ENCODE measurements at places on chromosomes 1 and 21.

DNA sequence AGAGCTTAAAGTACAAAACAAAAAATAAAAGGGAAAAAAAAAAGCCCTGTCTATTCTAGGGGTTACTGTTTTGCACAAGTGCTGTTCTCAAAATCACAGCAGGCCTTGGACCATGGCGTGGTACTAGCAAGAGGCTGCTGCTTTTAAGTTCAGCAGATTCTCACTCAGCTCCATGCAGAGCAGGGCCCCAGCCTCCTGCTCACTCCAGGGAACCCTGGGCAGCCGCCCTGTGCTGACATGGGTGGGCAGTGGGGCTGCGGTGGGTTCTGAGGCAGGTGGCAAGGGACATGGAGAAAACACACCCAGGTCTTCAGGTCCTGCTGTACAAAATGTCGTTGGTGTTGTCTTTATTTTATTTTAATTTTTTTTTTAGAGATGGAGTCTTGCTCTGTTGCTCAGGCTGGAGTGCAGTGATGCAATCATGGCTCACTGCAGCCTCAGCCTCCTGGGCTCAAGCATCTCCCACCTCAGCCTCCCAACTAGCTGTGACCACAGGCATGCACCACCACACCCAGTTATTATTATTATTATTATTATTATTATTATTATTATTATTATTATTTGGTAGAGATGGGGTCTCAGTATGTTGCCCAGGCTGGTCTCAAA, 170.9 kb downstream of the DYRK1A start:
- no peak for DNase-seq

GRCh38 chr1:89050649-89051033, 14.4 kb downstream of the GBP1 start:
- no peak for DNase-seq

- DNase-seq, result no peak
Observed at GRCh38 chr1:8089535-8090228, 63.6 kb upstream of the ERRFI1 start.

DNA sequence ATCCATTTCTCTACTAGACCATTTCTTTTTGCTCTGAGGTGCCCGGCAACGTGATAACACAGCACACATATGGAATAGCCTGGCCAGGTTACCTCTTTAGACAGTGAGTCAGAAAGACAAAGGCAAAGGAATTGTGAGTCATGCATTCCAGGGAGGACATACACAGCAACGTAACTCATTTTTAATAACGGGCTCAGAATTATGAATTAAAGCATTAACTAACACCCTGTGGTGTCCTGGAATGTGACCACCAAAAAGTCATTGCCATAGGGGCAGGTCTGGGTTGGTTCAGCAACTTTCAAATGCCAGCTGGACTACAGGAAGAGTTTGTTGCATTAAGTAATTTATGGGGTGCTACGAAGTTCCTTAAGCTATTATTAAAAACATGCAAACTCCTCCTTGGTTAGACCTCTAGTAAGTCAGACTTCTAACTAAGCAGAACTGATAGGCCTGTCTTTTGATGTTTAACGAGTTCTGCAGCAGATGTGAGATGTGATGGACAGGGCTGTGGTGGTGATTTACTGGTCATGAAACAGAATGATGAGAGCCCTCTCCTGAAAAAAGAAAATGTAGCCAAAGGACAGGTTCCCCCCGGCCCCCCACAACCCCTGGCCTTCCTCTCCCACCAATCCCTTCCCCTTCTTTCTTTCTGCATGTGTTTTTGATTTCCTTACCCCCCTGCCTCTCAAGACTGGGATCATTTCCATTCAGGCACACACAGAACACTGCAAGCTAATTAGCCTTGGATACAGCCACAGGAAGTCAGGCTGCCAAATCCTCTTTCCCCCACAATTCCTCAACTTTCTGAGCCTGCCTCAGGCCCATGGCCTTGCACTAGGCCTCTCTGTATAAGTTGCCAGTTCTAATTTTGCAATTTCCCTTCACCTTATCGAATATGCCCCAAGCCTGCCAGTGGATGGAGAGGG, 88.9 kb upstream of the HAO2 start:
- no peak for DNase-seq

GRCh38 chr1:53620061-53620855, 118.7 kb downstream of the GLIS1 start:
- no peak for DNase-seq

- no peak for DNase-seq
Observed at GRCh38 chr1:4001461-4001860, 101.4 kb upstream of the C1orf174 start.

DNA sequence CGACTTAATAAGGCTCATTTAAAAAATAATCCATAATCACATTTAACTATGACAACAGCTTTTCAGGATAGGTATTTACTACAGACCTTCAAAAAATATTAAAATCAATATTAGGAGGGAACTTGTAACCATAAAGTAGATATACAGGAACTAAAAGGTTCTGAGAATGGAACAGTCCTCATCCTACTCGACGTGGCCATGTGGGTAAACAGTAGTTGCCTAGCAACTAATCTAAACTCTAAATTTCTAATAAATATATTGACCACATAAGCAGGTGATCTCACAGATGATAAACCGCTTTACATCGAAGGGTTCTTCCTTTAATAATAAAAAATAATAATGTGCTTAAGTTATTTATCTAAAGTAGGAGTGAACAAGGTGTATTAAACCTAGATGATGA, 7.9 kb downstream of the AKT3 start:
- no peak for DNase-seq

DNA sequence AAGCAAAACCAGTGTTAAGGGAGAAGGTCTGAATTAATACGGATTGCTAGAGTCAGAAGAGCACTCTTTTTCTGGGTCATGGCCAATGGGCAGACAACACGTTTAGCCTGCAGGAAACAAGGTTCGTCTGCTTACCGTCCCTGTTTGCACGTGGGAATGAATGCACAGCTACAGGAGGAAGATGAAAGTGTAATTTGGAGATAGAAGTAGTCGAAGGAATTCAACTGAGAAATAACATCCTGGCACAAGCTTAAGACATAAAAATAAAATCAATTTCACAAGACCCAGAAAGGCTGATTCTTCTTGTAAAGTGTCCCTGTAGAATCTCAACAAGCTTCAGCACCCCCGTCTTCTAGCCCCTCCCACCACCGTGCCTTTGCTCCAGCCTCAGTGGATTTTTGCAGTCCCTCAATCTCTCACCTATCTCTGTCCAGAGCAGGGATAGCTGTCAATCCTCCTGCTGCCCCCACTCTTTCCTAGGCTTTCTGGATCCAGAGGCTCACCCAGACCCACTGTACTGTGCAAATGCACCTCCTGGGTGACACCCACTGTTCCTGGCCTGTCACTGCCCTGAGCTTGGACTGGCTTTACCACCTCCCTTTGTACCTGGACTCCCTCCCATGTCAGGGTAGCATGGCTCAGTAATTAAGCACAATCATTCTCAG, 60.6 kb downstream of the C1orf94 start:
- no peak for DNase-seq

GRCh38 chr21:45496151-45496967, 45.9 kb downstream of the SLC19A1 start:
- no peak for DNase-seq

GRCh38 chr1:24286246-24287010, 32.7 kb upstream of the GRHL3 start:
- DNase-seq, result no peak

- no peak for DNase-seq
Observed at GRCh38 chr1:55051621-55052020, 12.3 kb downstream of the PCSK9 start.

DNA sequence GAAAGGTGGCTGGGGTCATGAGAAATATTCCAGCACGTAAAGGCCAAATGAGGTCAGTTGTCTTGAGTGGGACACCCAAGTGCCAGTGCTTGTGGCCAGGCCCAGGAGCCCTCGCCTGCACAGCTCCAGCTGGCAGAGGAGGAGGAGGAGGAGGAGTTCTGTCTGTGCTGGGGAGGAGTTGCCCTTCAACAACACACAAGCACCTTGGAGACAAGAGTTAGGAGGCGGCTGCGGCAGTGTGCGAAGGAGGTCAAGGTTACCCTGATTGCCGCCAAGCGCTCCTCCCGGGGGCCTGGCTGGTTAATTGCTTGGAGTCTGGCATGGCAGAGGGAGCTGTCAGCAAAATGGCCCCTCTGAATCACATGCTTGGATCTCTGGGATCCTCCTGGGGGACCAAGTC, 45.1 kb downstream of the GRIK3 start:
- no peak for DNase-seq

- no peak for DNase-seq
Observed at GRCh38 chr1:37989361-37989930, 376 bp downstream of the SF3A3 start.

GRCh38 chr1:8043621-8044020, 17.5 kb upstream of the ERRFI1 start:
- DNase-seq, result no peak

DNA sequence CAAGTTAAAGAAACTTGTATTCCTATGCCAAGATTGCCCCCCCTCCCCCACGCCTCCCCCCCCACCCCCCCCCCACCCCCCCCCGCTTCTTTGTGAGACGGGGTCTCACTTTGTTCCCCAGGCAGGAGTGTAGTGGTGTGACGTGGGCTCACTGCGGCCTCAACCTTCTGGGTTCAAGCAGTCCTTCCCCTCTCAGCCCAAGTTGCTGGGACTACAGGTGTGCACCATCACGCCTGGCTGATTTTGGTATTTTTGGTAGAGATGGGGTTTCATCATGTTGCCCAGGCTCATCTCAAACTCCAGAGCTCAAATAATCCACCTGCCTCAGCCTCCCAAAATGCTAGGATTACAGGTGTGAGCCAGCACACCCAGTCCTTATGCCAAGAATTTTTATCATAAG, 136.6 kb downstream of the POU2F1 start:
- no peak for DNase-seq

DNA sequence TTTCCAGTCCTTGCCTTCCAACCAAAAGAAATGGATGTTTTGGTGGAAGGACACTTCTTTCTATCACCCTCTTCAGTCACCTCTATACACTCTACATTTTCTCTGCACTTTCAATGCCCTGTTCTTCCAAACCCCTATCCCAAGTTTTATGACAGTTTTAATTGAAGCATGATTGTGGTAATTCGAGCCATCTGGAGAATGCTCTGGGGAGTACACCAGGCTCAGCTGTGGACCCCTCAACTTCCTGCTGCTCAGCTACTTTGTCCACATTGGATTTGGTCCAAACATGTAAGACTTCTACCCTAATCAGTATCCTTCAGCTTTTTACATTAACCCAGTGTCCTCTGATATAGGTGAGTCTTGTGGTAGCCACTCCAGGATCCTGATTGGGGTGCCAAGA, 129.6 kb downstream of the SYT2 start:
- DNase-seq, result no peak

- no peak for DNase-seq
Observed at GRCh38 chr1:231778009-231778719, 151.6 kb downstream of the DISC1 start.

GRCh38 chr1:94539496-94539895, 2.1 kb downstream of the F3 start:
- no peak for DNase-seq

- DNase-seq, result no peak
Observed at GRCh38 chr1:190904091-190904695, 426.5 kb upstream of the BRINP3 start.

- DNase-seq, result no peak
Observed at GRCh38 chr1:36762174-36762573, 272.1 kb downstream of the GRIK3 start.

DNA sequence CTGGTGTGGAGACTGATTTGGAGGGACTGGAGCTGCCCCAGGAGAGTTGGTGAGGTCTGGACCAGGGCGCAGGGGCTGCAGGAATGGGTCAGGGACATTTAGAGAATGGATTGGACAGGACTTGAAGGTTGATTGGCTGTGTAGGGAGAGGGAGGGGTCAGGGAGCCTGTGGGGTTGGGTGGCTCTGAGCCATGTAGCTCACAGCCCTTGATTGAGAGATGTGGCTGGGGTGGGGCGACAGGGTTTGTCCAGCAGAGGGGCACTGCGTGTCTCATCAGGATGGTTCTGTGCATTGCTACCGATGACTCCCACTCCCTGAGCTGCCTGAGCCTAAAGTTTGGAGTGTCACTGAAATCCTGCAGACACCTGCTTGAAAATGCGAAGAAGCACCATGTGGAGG, 12.1 kb downstream of the AZIN2 start:
- no peak for DNase-seq

GRCh38 chr1:10626131-10626731, 151.5 kb downstream of the PEX14 start:
- DNase-seq, result no peak

- no peak for DNase-seq
Observed at GRCh38 chr21:28823429-28823828, 169.2 kb downstream of the LTN1 start.

DNA sequence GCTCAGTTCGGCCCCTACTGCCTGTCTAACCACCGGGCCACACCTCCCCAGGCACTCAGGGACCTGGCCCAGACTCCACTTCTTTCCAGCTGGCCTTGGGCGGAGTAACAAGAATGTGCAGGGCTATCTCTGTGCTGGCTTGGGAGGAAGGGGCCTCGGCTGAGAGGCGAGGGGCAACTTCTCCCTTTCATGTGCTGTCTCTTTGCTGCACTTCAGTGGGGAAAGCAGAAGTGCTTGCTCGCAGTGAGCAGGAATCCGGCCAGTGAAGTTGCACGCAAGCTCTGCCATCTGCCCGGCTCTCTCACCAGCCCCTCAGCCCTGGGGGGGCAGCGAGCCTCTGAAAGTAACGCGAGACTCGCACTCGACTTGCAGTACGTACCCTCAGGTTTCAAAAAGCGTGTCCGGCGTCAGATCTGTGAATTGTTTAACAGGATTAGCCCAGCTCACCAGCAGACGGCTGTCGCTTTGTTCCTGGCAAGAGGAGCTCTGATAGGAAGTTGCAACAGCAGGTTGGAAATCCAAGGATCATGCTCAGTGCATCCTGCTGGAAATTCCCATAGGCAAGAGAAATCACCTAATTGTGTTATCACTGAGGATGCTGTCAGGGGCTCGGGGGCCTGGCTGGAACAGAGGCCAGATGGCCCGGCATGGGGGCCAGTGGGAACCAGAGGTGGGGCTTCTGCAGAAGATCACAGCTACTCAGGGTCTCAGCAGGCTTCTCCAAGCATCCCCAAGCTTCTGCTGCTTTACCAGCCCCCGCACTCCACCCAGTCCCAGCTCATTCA, 221.1 kb downstream of the NPHP4 start:
- no peak for DNase-seq

- DNase-seq, result no peak
Observed at GRCh38 chr1:218350035-218350525, 4.9 kb downstream of the TGFB2 start.
